ENCODE measurements at places on chromosomes 3 and 15.

GRCh38 chr3:102736975-102737304 is 302.1 kb downstream of the ZPLD1 start:
- DNase-seq, result no peak

GRCh38 chr15:47304656-47305055 is 412.6 kb upstream of the SEMA6D start:
- no peak for DNase-seq

DNA sequence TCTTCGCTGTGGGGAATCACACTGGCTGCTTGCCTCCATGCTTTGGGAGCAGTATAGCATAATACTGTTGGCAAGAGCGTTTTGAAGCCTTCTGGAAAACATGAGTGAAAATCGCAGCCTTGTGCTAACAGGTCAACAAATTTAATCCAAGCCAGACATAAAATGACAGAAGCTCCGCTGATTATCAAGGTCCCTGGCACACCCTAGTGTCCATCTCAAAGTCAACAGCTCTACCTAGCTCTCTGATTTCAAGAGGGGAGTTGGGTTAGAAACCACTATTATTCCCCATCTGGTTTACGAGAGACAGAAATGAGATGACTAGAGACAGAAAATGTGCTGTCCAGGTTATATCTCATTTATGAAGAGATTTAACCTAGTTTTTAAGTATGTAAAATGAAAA is 73.6 kb upstream of the MDFIC2 start:
- DNase-seq, result no peak

DNA sequence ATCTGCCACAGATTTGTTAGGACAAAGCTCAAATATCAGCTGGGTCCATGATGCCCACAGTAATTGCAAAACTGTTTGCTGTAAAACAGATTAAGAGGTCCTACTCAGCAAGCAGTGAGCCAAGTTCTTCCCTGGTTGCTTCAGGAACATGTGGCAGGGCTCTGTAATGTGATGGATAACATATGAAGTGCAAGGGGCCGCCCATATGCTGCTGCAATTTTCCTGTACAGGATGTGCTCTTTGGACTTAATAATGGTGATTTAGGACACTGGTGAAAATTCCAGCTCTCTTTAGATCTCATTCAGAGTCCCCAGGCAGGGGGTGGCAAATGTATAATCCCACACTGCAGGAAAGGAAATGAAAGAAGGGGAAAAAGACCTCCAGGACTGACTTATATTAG is 289.4 kb downstream of the LSAMP start:
- no peak for DNase-seq

- no peak for DNase-seq
Measured at GRCh38 chr3:25153561-25153960, 274.5 kb upstream of the RARB start.

DNA sequence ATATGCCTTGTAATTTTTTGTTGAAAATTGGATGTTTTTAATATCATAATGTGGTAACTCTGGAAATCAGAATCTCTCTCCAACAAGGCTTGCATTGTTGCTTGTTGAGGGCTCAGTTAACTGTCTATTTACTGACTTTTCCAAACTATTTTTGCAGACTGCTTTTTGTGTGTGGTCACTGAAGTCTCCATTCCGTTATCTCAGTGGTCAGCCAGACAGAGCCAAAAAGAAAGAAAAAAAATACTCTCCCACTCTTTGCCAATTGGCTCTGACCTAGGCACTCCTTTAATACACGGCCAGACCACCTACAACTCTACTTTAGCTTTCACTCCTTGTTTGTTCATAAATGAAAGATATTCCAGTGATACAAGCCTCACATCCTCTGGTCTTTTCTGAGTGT is 52.5 kb downstream of the IFT80 start:
- no peak for DNase-seq

DNA sequence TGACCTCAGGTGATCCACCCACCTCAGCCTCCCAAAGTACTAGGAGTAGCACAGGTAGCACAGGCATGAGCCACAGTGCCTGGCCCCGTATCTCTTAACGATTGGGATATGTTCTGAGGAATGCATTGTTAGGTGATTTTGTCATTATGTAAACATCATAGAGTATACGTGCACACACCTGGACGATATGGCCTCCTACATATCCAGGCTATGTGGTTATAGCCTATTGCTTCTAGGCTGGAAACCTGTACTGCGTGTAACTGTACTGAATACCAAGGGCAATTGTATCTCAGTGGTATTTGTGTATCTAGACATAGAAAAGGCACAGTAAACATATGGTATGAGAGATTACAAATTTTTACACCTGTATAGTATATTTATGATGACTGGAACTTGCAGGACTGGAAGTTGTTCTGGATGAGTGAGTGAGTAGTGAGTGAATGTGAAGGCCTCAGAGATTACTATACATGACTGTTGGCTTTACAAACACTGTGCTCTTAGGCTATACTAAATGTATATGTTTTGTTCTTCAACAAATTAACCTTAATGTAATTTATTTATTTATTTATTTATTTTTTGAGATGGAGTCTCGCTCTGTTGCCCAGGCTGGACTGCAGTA is 120.7 kb downstream of the MBNL1 start:
- no peak for DNase-seq

GRCh38 chr15:60396100-60396499 is 1.7 kb downstream of the ANXA2 start:
- no peak for DNase-seq

DNA sequence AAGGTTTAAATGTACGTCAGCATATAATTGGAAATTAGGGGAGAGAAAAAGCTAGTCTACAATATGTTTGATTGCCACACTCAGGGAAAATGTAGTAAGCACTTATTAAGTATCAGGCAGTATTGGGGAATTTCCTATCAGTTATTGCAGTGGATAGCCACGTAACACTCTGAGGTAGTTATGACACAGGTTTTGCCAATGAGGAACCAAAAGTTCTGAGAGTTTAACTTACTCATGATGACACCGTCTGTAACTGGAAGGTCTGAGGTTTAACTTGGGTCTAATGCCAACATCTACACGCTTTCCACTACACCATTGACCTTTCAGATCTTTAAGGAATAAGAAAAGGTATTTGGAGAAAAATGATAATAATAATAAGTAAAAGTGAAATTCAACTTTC is 89.5 kb downstream of the ZMAT3 start:
- no peak for DNase-seq

DNA sequence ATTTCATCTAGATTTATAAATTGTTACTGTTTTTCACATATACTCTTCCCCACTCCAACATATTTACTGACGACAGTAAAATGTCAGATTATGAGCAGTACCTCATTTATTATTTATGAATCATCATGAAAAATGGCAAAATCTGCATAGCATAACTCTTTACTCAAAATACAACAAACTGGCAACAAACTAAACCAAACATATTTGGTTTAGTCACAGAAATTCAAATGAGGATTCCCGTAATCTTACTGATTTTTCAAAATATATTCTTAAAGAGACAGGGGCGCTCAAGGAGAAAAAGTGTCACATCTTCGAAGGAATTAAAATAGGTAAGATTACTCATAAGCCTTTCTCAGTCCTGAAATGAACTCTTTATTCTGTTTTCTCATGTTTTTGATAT is 3.0 kb upstream of the GPR87 start:
- no peak for DNase-seq

Data from kidney epithelial cell (primary cell).